ENCODE measurements at places on chromosomes 6 and 20.

DNA sequence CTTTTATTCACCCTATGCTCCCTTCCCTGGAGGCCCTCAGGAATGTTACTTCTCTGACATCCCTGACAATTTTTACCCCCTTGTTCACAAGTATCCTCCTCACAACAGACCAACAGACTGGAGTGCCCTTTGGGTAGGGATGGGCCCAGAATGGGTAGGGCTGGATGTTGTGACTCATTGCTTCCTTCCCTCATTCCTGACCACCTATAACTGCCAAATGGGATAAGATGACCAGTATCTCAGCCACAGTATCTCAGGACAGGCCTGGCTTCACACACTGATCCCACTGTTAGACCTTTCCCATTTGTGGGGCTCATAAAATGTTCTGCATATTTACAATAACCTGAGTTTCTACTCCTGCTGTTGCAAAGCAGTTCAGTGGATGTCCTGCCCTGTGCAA lies 223.0 kb upstream of the LRFN2 start:
- DNase-seq: no peak

- no peak for DNase-seq
Observed at GRCh38 chr6:43912598-43913371, 142.8 kb downstream of the VEGFA start.

DNA sequence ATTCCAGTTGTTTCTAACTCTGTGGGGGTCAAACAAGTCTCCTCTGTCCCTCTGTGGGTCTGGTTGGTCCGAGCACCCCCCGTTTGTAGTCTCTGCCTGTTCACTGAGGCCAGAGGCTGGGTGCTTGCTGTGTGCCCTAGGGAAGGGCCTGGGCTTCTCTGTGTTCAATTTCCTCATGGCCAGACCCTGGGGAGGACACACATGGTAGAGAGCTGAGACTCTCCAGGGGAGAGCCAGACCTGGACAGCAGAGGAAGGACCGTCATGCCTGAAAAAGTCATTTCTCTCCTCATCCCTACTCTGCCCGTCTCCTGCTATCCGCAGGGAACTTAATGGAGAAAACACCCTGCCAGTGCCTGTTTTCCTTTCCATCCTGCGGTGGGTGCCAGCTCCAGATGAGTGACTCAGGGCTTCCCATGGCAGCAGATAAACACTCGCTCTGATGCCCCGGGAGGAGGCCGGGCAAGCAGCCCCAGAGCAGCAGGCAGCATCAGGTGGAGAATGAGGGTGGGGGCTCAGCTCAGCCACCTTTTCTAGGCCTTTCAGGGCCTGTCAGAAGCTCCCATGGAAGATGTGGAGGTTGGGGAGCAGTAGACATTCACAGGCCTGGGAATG lies 51.9 kb downstream of the SNAI1 start:
- no peak for DNase-seq

- DNase-seq: no peak
Observed at GRCh38 chr6:135814043-135814442, 37.5 kb upstream of the PDE7B start.

GRCh38 chr20:33531047-33531877 lies 41.4 kb downstream of the CBFA2T2 start:
- no peak for DNase-seq

DNA sequence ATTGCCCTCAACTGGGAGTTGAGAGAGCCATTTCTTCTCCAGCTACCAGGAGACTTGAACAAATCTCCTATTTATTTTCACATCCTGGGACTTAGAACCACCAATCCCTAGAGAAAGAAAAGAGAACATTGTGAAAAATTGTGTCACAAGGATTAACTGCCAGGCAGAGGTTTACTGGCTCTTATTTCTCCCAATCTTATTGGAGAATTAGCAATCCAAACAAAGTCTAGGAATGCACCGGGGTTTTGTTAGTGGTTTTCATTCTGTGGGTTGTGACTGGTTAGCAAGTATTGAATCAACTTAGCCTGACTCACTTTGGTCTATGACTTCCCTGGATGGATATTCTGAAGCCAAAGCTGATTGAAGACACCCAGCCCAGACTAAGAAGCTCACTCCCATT lies 21.2 kb upstream of the ENPP5 start:
- DNase-seq: no peak

GRCh38 chr6:27128311-27129094 lies 119.0 kb upstream of the PRSS16 start:
- DNase-seq: no peak

GRCh38 chr6:195861-196360 lies 96.4 kb upstream of the DUSP22 start:
- peak; percentile 73 for DNase-seq

DNA sequence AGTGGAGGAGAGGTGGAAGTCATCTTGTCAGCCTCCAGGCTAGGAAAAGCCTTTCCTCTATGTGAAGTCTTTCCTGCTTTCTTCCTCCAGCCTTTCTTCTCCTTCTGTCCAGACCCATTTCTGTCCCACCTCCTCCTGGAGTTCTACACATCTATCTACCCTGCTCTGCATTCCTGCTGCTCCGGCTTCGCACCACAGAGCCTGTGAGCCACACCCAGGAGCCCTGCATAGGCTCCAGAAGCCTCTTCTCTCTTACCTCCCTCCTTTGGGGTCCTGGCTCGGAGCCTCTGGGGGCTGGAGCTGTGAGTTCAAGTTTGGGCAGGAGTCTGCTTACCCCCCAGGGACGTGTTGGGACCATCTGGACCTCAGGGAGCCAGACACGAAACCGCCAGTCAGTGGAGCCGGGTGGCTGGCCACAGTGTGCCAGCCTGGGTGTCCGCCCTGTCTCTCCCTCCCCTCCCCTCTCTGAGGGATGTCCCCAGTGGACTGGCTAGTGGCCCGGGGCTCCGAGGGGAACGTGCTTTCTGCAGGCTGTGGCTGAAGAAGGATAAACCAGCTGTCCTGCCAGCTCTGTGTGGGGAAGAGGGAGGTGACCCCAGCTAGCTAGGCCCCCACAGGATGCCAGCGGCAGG lies 99.2 kb downstream of the VEGFA start:
- no peak for DNase-seq

Data from CD4-positive, alpha-beta T cell treated with Interleukin-4 for 4 hours (primary cell).